ENCODE measurements at places on chromosomes 13 and 19. TPM values are rescaled to one million over a fixed set of nuclear protein-coding genes. Genes with fewer than 3 reads are reported as not detected.

- DNase-seq, result no peak
These were observed 28.5 kb downstream of the GARRE1 start for GRCh38 chr19:34282611-34283519.

- peak; percentile 30 for DNase-seq
These were observed 85.9 kb downstream of the TSHZ3 start for GRCh38 chr19:31263328-31263727.

FGF14 gene
- 0.68 TPM for total RNA-seq

DNA sequence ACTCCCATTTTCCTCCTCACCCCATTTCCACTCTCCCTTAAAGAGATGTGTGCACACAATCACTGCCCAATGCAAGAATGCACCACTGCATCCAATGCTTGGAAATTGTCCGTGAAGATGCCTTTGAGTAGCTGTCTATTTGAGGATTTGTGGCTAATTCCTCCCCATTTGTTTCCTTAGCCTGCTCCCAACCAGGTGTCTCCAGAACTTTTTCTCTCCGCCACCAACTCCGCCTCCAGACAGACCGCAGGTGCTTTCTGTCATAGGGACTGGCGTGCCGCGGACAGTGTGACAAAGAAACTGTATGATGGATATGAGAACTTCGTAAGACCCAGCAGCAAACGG, 461 bp upstream of the TM9SF2 start:
- no peak for DNase-seq

DNA sequence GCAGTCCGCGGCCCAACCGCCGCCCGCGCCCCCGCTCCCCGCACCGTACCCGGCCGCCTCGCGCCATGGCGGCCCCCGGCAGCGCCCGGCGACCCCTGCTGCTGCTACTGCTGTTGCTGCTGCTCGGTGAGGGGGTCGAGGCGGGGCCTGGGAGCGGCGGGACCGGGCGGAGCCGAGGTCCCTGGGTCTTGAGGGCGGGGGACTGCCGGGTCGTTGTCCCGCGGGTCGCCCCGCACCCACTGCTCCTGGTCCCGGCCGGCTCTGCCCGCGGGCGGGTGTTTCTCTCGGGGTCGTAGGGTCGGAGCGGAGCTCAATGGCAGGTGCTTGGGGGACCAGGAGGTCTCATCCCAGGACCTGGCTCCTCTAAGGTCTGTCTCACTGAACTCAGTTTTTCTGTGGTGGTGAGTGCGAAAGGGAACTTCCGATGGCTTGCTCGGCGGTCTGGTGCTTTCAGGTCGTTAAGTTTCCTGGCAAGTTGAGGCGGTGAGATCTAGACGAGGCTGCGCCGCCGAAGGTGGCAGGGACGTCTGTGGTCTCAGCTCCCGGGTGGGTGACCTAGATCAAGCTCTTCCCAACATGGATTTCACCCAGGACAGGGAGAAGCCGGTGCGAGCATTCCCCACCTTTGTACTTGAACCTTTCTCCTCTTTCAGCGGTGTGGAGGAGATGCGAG, 467 bp downstream of the LAMP1 start:
- no peak for DNase-seq

DNA sequence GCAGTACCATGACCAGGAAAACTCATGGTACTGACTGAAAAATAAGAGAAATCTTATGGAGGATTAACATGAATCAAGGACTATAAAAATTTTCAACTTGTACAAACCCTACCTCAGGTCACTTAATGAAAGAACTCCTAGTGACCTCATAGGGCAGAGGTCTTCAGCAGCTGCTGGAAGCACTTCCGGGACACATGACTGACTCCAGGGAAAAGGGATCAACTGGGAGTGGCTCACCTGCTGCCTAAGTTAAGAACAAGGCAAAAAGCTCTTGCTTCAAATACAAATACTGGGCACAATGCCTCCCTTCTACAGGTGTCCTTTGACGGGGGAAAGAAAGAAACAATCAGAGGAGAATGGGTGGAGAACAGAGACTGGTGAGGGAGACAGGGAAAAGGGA, 18.6 kb downstream of the DOCK9 start:
- DNase-seq, result no peak

IL12RB1 gene
- total RNA-seq, result 1.6 TPM

GJB6 gene
- total RNA-seq, result 17.3 TPM

COG6 gene
- total RNA-seq, result 30.4 TPM

- no peak for DNase-seq
These were observed 1657.0 kb upstream of the PRR20A start for GRCh38 chr13:55483626-55484158.
